ENCODE measurements at places on chromosomes 1 and 21.

- DNase-seq: no peak
These were observed 11.7 kb upstream of the MYOCOS start for GRCh38 chr1:171610385-171610784.

DNA sequence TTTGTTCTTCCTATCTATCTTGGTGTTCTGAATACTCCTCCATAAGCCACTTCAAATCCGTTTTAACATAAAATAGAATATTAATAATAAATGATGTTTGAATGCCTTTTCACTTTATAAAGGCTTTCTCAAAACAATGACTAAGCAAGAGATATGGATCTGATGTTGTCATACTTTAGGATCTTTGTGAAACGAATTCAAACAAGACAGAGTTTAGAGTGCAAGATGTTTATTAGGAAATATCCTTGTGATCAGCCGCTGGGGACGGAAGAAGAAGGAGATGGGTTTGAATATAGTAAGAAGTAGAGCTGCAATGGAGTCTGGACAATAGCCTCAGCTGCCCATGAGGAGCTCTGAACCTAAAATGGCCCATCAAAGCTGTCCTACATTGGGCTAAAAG lies 351.8 kb downstream of the NEGR1 start:
- DNase-seq: no peak

- no peak for DNase-seq
These were observed 47.5 kb upstream of the CSF3R start for GRCh38 chr1:36530261-36530660.

DNA sequence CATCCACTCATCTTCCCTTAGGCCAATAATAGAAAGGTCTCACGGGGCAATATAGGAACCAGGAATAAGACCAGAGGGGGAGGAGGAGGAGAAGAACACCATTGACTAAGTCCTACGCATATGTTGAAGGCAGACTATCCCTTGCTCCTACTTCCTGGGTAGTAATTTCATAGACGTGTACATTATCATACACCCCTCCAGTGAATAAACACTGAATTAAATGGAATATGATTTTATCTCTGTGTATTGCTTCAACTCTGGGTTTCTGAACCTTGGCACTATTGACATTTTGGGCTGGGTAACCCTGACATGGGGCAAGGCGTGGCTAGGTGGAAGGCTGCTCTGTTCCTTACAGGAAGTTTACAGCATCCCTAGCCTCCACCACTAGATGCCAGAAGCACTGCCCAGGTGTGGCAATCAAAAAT lies 17.3 kb upstream of the FHAD1 start:
- DNase-seq: no peak

- DNase-seq: no peak
These were observed 10.9 kb upstream of the HIPK1 start for GRCh38 chr1:113918243-113918642.

DNA sequence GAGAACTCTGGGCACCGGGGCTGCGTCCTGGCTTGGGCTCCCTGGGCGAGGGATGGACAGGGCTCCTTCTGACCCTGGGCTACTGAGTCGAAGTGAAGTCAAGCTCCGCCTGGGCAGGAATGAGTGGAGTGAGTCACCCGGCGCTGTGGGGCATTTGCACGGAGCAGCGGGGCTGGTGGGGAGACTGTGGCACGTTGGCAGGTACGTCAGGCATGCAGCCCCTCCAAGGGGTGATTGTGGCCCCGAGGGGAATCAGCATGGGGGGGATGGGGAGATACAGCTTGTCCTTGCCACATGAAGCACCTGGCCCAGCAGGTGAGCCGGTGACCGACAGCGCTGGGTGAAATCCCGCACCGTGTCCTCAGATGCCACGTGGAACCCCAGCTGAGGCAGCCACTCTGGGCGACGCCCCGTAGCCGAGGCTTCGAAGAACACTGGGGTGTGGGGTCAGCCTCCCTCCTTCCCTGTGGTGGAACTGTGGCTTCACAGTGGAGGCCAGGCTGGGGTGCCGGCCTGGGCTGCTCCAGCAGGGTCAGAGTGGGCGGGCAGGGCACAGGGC lies 62.3 kb downstream of the COL18A1 start:
- no peak for DNase-seq

DNA sequence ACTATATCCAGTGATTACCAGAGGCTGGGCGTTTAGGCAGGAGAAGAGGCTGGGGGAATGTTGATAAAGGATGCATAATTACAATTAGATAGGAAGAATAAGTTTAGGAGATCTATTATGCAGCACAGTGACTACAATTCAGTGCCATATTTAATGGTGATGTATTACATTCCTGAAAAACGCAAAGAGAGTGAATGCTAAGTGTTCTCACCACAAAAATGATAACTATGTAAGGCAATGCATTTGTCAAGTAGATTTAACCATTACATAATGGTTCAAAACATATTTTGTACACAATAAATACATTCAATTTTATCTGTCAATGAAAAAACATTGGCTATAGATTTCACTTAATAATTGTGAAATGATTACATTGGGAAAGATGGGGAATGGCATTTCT lies 548.9 kb downstream of the NUF2 start:
- peak; percentile 80 for DNase-seq

- no peak for DNase-seq
These were observed 67.8 kb downstream of the NTMT2 start for GRCh38 chr1:170213596-170213995.

DNA sequence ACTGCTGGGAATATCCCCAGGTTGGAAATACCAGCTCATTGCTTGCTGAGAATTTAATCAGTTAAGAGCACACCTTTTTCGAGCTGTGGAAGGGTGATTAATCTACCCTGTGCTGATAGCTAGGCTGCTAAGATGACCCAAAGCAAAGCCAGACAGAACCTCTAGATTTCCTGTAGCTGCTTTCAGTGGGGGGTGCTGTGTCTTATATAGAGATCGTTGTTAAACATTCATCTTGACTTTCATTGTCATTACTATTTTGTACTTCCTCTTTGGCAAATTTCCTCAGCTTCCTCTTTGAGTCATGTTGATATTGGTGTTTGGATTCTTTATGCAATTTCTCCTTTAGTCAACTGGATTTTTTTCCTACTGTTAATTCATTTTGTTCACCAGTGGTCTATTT lies 155.3 kb downstream of the DISC1 start:
- no peak for DNase-seq

GRCh38 chr1:144101397-144102045 lies 129.7 kb upstream of the FAM72C start:
- DNase-seq: no peak

- DNase-seq: no peak
These were observed 8.0 kb upstream of the THEMIS2 start for GRCh38 chr1:27864264-27864895.

DNA sequence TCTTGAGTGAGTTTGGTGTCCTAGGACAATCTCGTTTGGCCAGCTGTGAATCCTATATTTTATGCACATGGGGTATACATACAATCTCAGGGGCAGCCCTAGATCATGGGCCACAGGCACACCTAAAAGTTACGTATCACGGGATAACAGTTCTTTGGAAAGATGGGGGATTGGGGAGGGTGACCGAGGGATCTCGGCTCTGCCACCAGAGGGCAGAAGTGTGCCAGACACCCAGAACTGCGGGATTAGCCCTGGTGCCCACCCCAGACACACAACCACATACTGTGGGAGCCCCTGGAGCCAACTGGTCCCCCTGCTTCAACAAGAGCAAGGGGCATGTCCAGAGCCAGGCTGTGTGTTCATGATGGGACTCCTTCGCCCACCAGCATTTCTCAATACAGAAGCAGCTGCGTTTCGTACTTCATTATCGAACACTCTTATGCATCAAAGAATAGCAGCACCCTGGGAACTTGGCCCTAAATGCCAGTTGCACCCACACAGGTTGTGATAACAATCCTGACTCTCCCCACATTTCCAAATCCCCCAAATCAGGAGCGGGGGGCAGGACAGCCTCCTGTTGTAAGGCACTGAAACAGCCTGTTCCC lies 37.4 kb downstream of the TMCO4 start:
- peak; percentile 27 for DNase-seq

DNA sequence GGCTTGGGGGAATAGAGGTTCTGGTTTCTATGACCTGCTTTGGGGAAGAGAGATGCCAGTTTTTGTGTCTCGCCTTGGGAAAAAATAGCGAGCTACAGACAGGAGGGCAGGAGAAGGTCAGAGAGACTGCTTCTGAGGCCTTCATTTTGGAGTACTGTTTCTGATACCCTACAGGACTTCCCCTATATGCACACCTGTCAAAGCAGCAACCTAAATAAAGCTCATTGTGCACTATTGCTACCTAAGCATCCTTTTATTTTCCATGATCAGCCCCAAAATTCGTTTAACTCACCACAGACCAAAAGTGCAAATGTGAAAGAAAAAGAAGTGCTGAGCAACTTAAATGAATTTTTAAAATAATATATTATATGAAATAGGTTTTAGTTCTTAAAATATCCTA lies 145.6 kb upstream of the CHRM3 start:
- no peak for DNase-seq

DNA sequence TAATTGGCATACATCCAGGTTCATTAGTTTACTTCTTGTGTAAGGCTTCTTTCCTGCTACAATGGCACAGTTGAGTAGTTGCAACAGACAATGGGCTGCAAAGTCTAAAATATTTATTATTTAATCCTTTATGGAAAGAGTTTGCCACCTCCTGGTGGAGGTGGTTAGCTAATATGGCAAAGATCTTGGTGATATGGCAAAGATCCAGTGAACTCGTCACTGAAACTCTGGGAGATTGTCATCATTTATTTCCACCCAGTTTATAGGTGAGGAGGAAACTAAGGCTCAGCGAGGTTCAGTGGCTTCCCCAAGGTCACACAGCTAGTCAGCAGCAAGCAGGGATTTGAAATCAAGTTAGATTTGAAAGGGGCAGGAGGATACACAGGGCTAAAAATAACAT lies 16.1 kb upstream of the IFFO2 start:
- peak; percentile 61 for DNase-seq

DNA sequence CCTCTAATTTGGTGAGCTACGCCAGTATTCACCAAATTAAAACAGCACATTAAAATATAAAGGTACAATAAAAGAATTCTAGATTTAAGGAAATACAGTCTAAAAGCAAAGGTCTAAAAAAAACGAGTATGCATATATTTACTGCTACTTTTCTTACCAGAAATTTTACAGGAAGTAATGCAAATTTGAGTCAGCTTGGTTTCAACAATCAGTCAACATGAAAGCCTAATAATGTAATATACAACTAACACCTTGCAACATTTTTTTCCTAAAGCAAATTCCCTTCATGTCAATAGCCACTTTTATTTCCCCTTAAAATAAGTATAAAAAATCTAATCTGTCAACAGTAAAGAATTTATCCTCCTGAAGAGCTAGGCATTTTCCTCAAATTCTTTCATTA lies 11.9 kb downstream of the PTP4A2 start:
- no peak for DNase-seq

- DNase-seq: peak; percentile 27
These were observed 62.3 kb downstream of the GPR137B start for GRCh38 chr1:236204656-236205055.

DNA sequence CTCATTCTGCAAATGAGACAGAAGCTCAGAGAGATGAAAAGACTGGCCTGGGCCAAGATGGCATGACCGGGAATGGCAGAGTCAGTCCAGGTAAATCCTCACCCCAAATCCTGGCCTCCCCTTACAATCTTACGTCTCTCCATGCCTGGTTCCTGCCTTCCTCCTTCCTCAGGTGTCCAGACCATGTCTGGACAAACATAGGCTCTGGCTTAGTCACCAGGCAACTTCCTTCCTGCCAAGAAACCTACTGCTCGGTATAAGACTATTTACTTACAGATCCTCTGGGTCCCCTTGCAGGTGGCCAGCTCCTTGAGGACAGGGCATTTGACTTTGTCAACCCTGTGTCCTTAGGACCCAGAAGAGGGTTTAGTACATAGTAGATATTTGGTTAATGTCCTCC lies 69.4 kb upstream of the ROR1 start:
- DNase-seq: no peak

DNA sequence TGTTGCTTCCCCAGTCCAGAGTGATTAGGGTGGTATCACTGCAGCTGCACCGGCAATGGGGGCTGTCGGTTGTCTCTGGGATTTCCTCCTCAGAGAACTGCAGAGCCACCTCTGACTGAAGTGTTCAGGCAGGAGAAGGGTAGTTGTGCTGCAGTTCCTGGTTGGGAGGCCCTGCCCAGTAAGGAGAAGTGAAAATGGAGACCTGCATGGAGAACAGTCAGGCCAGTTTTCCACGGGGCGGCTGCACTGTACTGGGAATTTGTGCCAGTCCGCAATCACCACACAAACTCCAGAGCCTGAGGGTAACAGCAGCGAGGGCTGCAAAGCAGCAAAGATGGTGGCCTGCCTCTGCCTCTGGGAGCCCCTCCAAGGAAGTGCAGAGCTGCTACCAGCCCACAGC lies 58.1 kb upstream of the CCDC190 start:
- DNase-seq: no peak

- DNase-seq: peak; percentile 12
These were observed 1.8 kb upstream of the FCRL6 start for GRCh38 chr1:159800177-159800930.

DNA sequence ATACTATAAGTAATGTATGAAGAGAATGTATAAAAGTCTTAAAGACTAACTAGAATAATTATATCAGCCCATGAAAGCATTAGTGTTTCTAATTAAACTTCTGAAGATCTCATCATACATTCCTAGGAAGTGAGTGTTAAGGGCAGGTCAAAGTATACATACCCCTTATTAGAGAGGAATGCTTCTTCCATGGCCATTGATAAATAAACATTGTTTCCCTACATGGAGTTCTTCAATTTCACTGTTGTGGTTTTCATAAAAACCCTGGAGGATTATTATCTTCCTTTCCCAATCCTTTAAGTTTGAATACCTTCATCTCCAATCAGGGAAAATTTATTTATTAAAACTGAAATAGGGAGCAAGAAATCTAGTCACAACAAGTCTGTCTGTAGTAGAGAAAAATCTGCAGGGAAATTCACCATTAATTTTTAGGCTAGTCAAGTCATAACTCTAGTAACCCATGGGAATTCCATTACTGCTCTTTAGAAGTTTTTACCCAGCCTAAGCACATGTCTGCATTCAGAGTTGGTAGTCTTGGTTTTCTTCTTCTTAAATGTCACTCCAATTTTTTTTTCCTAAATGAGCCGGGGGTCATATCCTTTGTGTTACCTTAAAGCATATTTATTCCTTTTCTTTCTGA lies 147.0 kb downstream of the TNFSF18 start:
- peak; percentile 91 for DNase-seq

GRCh38 chr21:38538353-38538752 lies 40.1 kb upstream of the ERG start:
- DNase-seq: no peak

DNA sequence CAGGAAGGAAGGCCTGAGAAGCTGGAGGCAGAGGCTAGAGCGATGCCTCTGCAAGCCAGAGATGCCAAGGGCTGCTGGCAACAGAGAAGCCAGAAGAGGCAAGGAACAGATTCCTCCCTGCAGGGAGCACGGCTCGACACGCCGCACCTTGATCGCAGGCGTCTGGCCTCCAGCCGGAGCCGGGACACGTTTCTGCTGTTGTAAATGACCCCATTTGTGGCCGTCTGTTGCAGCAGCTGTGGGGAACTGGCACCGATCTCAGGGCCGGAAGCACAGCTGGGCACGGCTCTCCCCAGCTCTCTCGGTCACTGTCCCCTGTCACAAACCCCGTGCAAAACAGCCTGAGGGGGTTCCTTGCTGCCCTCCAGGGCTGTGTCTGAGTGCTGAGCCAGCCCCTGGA lies 59.6 kb downstream of the SIK1 start:
- DNase-seq: no peak

GRCh38 chr1:228464487-228464983 lies 22.6 kb upstream of the RNF187 start:
- DNase-seq: peak; percentile 78
